ENCODE measurements at places on chromosomes 7 and 10.

DNA sequence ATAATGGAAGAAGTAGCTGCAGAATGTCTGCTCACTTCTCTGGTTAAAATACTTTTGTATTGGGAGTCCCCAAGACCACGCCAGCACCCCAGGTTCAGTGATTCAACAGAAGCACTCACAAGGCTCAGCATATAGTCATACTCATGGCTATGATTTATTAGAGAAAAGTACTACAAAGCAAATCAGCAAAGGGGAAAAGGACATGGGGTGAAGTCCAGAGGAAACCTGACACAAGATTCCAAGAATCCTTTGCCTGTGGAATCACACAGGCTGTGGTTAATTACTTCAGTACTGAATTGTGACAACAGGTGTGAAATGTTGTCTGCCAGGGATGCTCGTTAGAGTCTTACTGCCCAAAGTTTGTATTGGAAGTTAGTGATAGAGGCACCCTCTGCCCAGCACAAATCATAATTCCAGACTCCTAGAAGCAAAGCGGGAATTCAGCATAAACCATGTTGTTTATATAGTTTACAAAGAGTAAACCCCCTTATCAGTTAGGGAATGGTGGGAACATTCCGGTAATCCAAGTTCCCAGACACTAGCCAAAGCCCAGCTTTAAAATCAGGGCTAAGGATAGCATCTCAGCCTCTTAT, 79.4 kb downstream of the HYCC1 start:
- DNase-seq, result no peak

GRCh38 chr7:13848681-13849131, 140.8 kb downstream of the ETV1 start:
- no peak for DNase-seq

- no peak for DNase-seq
Measured at GRCh38 chr7:151686016-151686766, 166.5 kb upstream of the RHEB start.

- no peak for DNase-seq
Measured at GRCh38 chr7:117045927-117046710, 92.8 kb downstream of the ST7 start.

- DNase-seq, result no peak
Measured at GRCh38 chr10:22824520-22824919, 103.3 kb upstream of the ARMC3 start.

GRCh38 chr10:125177641-125178640, 17.6 kb upstream of the CTBP2 start:
- no peak for DNase-seq

- no peak for DNase-seq
Measured at GRCh38 chr10:37314350-37314749, 189.0 kb downstream of the ANKRD30A start.

DNA sequence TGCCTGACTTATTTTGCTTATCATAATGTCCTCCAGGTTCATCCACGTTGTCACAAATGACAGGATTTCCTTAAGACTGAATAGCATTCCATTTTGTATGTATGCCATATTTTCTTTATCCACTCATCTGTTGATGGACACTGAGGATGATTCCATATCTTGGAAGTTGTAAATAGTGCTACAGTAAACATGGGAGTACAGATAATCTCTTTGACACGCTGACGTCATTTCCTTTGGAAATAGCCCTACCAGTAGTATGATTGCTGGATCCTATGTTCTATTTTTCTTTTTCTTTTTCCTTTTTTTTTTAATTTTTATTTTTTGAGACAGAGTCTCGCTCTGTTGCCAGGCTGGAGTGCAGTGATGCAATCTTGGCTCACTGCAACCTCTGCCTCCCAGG, 167.6 kb downstream of the CTTNBP2 start:
- DNase-seq, result no peak

DNA sequence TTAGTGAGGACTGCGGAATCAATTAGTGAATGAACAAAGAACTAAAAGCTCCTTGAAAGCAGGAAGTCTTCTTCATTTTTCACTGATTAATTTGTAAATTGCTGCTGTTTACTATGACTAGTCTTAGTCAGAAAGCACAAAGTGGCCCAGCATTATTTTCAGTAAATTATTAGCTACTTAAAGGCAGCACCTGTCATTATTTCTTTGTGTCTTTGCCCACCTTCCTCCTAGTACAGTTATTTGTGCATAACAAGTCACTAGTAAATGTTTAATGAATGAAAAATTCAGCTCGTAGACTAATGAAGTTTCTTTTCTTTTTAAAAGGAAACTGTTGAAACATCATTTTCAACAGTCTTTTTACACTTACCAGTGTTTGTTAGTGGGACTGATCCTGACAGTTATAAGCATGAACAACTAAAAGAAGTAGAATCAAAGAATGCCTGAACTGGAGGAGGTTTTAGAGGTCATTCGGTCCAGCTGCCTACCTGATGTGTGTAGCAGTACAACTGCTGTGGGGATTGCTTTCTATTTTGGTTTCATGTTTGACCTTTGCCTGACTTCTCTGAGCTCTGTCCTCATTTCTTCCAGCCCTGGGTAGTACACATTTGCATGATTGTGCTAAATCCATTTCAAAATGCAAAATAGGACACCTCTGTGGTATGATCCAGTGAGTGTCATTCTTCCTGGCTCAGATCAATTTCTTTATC, 140.0 kb upstream of the PHYHIPL start:
- DNase-seq, result no peak

DNA sequence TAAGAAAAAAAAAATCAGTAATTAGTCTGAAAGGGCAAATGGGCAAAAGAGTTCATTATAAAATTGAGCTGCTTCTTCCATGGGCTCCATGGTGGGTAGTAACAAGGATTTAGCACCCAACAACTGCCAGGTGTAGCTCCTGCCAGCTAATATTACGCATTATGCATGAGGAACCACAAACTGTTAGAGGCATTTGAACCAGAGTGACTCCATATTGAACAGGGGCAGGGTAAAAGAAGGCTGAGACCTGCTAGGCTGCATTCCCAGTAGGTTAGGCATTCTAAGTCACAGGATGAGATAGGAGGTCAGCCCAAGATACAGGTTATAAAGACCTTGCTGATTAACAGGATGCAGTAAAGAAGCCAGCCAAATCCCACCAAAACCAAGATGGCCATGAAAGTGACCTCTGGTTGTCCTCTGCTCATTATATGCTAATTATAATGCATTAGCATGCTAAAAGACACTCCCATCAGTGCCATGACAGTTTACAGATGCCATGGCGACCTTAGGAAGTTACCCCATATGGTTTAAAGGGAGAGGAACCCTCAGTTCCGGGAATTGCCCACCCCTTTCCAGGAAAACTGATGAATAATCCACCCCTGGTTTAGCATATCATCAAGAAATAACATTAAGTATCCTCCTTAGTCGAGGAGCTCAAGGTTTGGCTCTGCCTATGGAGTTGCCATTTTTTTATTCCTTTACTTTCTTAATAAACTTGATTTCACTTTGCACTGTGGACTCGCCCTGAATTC, 8.7 kb upstream of the PAPSS2 start:
- DNase-seq, result no peak
